ENCODE measurements at places on chromosomes 12 and 14. TPM values are rescaled to one million over a fixed set of nuclear protein-coding genes. Genes with fewer than 3 reads are reported as not detected.

- DNase-seq: peak; percentile 66
Observed at GRCh38 chr12:24948757-24949722, at the start of gene BCAT1. TSS of gene BCAT1 (minus strand) at chr12:24949101. CDS start at chr12:24948932, 169 bp downstream.

CIROP gene
- not detected for total RNA-seq

PTGR2 gene
- 12.8 TPM for total RNA-seq

DNA sequence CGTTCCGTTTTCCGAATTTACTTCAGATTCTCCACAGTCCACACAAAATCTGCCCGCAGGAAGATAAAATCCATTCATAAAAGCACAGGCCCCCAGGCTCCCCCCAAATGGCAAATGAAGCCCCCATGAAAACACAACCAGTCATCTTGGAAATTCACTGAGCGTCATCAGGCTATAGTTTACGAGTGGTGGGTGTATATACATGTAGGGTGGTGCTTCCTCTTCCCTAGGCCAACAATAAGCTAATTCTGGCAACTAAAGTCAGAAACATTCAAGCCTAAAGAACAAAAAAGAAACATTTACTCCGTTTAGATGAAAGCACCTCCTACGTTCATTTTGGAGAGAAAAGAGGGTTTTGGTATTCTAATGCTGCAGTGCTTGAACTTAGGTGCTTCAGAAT is 5.8 kb downstream of the GPR68 start:
- DNase-seq: no peak

GRCh38 chr14:75023108-75023507 is 20.4 kb downstream of the EIF2B2 start:
- no peak for DNase-seq

GRCh38 chr12:116783525-116784237 is 45.6 kb downstream of the RNFT2 start:
- no peak for DNase-seq

DNA sequence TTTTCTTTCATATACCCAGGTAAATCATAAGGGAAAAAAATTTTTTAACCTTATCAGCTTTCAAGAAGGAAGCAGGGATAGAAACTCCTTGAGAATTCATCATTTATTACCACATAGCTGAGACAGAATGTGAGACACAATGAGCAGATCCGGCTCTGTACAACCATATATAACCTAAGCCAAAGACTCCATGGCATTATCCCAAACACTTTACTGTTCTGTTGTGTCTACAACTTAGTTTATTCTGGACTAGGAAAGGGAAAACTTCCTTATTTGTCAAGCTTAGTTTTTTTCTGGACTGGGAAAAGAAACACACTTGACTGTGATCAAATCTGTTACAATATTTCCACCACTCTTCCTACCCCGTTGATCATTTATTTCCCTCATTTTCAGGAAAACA is 38.3 kb upstream of the CATSPERB start:
- no peak for DNase-seq

DNA sequence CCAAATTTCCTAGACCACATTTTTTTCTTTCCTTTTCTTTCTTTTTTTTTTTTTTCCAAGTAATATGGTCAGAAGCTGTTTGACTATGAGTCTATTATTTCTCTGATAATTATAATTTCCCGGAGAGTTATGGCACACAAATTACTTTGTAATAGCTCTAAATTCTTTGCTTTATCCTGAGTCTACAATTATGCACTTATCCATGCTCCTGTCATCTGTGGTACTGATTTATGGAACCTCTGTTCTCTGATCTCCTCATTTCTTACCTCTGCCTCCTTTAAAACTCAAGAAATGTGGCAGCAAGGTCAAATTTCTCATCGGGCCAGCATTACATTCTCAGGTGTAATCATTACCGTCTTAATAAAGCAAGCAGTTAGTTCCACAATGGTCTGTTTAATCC is 282.1 kb downstream of the PAWR start:
- DNase-seq: no peak

DNA sequence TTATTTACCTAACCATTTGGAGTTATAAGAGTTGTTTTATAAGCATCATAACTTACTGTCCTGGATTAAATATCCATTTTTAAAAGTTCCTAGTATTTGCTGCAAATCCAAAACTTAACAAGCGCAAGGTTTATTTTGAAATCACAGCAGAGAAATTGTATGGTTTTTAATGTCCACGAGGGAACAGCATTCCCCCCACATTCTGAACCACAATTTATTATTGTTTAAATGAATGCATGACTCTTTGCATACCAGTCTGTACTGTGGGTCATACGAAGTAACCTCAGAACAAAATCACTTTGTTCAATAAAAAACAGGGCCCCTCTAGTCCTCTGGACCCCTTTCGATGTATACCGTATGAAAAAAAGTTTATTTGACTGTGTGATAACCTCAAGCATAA is 75.9 kb downstream of the DACT1 start:
- DNase-seq: no peak

Measured in NCI-H460 (cell line).